ENCODE measurements at places on chromosomes 16 and 17.

GRCh38 chr17:1905190-1905913, 75.5 kb downstream of the RPA1 start:
- no peak for DNase-seq

DNA sequence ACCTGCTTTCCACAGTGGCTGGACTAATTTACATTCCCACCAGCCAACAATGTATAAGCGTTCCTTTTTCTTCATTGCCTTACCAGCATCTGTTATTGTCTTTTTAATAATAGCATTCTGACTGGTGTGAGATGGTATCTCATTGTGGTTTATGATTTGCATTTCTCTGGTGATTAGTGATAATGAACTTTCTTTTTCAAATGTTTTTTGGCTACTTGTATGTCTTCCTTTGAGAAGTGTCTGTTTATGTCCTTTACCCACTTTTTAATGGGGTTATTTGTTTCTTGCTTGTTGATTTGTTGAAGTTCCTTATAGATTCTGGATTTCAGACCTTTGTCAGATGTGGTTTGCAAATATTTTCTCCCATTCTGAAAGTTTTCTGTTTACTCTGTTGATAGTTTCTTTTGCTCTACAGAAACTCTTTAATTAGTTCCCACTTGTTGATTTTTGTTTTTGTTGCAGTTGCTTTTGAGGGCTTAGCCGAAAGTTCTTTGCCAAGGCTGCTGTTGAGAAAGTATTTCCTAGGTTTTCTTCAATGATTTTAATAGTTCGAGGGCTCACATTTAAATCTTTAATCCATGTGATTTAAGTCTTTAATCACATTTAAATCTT, 26.8 kb downstream of the ITGAM start:
- no peak for DNase-seq

DNA sequence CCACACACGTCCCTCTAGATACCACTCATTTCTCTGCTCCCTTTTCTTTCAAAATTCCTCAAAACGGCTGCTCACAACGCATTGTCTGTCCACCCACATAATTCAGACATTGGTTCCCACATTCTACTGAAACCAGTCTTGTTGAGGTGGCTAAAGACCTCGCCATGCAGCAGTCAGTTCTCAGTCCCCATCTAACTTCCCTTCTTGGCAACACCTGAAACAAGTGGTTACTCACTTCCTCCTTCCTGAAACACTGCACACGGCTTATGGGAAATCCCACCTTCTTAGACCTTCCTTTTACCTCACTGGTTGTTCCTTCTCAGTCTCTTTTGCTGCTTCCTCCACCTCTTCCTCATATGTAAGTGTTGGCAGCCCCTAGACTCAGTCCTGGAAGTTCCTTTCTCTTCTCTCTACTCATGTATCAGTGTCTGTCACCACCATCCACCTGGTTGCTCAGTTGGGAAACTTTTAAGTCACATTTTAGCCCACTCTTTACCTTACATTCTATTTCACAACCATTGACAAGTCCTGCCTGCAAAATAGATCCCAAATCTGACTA, 277.1 kb downstream of the CEP112 start:
- no peak for DNase-seq

DNA sequence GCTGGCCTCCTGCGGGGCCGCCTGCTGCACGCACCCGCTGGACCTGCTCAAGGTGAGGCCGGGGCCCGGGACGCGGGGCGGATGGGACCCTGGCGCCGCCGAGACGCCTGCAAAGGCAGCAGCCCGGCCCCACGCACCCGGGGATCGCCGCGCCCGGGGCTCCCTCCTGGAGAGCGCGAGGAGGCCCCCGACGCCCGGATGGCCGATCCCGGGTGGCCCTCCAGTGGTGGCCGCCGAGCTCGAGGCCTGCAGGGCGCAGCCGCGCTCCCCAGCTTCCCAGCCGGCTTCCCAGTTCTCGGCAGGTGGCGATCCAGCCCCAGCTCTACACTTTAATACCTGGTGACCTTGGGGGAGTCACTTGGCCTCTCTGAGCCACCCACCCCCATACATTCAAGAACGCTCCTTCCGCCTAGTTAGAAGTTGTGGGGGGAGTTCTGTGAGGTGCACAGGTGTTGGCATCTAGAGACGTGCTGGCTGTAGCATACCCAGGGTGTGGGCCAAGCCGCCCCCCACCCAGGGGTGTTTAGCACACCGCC, 452 bp downstream of the SLC25A10 start:
- peak; percentile 87 for DNase-seq

DNA sequence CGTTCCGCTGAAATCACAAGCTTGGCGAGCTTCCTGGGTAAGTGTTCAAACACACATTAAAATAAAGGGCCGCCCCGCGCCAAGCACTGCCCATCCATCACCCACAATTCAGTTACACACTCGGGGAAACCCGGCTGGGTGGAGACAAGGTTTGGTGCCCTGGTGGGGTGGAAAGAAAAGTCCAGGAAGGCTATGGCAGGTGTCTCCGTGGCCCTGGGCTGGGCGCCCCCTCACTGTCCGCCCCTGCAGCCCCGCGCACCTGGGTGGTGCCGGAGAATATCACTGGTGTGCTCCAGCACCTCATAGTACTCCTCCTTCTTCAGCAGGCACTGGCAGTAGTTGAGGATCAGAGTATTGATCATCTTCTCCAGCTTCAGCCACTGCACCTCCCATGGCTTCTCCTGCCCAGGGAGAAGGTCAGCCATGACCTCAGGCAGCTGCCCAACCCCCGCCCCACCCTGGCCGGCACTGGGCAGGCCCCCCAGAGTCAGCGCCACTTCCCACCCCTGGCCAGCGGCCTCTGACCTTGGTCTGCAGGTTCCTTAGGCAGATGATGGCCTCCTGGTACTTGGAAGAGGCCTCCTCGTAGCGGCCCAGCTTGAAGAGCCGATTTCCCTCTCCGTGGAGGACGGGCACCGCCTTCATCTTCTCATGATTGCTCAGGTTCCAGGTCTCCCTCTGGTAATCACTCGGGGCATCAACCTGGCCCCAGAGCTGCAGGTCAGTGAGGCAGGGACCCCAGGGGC, 8.4 kb downstream of the AIPL1 start:
- DNase-seq, result no peak

DNA sequence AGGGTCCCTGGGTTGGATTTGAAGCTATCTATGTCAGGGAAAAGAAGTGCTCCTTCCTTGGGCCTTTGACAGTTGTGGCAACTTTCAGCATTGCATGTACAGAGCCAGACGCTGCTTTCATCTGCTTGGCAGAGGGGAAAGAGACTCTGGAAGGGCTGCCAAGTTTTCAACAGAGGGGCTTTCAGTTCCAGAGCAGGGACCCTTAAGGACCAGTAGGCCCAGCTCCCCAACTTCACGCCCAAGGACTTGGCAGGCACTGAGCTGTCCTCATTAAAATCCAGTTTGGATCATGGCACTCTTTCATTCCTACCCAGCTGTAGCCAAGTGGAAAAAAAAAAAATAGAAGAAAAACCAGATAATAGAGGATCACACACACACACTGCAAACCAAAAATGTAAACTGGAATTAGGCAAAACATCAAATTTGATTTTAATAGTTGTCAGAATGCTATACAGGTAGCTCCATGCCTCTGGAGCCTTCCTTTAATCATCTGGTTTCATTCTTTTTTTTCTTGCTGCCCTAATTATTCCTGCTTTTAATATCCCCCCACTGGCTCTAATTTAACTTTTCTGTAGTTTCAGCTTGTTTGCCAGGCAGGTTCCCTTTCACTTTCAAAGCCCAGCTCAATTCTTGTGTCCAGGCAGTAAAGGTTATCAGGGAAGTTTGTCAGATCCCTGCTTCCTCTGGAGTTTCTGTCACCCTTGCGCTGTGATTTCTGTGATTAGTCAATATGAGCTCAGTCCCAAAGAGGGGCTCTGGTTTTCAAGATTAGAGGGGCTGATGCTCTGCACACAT, 702.6 kb upstream of the CDH8 start:
- DNase-seq, result no peak

DNA sequence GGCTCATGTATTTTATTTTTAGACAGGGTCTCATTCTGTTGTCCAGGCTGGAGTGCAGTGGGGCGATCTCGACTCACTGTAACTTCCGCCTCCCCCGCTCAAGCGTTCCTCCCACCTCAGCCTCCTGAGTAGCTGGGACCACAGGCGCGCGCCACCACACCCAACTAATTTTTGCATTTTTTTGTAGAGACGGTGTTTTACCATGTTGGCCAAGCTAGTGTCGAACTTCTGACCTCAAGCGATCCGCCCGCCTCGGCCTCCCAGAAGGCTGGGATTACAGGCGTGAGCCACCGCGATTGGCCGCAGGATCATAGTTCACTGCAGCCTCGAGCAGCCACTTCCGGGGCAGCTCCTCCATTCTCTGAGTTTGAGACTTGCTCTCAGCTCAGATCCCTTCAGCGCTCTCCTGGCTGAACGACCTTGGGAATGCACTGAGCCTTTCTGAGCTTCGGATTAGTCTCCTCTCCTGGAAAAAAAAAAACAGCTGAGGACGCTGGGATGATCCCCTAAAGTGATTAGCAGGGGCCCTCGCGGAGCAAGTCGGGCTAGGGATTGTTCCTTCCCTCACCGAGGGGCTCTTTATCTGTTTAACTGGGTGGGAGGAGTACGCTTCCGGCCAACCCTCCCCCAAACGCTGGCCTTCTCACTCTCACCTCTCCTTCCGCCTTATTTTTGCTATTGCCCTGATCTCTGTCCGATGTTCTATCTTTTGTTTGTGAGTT, 1.1 kb upstream of the PKMYT1 start:
- DNase-seq, result no peak

DNA sequence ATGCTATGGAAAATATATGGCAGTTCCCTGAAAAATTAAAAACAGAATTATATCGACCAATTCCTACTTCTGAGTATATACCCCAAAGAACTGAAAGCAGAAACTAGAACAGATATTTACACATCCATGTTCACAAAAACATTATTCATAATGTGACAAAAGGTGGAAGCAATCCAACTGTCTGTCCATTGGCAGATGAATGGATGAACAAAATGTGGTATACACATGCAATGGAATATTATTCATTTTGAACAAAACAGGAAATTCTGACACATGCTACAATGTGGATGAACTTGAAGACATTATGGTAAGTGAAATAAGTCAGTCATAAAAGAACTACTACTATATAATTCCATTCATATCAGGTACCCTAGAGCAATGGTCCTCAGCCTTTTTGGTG, 263.5 kb upstream of the AXIN2 start:
- DNase-seq, result no peak

- DNase-seq, result no peak
Measured at GRCh38 chr17:77440560-77440981, 299.8 kb downstream of the SEC14L1 start.

- no peak for DNase-seq
Measured at GRCh38 chr16:86082418-86083030, 183.6 kb downstream of the IRF8 start.
